ENCODE measurements at places on chromosomes 3 and 15. TPM values are rescaled to one million over a fixed set of nuclear protein-coding genes. Genes with fewer than 3 reads are reported as not detected.

DNA sequence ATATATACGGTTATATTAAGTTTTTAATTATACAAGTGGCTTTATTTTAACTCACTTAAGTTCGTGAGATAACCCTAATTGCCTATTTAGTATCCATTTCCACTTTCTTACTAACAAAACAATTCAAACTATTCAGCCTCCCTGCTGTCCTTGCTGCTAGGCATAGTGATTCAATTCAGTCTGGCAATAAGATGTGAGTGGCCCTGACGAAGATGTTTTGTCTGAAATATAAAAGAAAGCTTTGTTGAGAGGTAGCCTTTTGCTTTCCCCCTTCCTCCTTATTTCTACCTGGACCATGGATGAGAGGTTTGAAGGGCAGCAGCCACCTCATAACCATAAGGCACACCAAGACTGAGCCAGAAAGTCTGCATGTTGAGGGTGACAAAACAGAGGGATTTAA lies 89.3 kb upstream of the TRIM42 start:
- DNase-seq, result no peak

LDHAL6B gene
- total RNA-seq, result not detected

TASOR gene
- 34.5 TPM for total RNA-seq

GRCh38 chr3:66567077-66567476 lies 66.3 kb upstream of the LRIG1 start:
- DNase-seq, result no peak

CCDC39 gene
- total RNA-seq, result not detected

DNA sequence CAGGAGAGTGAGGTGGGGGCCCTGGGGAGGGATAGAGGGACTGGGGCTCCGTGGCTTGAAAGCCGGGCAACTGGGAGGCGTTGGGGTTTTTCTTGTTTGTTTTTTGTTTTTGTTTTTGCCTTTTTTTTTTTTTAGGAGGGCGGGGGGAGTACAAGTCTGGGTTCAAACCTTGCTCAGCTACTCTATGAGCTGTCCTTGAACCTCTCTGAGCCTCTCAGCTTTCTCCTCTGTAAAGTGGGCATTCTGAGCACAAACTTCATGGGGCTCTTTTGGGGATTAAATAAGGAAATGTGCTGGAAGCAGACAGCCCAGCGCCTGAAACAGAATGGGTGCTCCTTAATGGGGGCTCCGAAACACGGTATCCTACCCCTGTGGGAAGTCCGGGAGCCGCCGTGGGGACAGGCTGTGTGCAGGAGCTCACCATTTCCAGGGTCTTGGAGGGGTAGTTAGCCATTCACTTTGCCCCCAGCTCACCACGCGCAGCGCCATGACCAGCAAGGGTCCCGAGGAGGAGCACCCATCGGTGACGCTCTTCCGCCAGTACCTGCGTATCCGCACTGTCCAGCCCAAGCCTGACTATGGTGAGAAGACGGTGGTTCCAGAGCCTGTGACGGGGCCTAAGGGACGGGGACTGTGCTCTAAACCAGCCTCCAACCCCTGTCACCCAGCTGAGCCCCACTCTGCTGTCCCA lies 388 bp downstream of the ACY1 start:
- DNase-seq, result no peak

DNA sequence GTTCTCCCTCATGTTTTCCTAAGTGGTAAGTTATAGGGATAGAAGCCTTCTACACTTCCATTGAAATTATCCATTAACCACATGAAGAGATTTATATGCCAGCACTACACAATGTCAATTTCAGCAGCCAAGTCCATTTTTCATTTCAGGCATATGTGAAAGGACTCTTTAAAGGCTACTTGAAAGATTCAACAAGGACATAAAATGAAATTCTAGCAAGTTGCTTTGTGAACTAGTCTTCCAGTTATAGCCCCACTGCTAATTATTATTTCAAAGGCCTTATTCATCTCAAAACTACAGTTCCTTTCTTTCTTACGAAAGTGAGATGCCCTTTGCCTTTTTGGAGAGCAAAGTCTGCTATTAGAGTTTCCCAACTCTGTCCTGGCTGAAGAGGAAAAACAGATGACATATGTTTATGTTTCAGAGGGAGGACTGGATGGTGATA lies 66.0 kb upstream of the SLC2A2 start:
- DNase-seq, result no peak

LAMB2 gene
- 875 TPM for total RNA-seq

GRCh38 chr15:94263341-94264273 lies 32.2 kb downstream of the MCTP2 start:
- DNase-seq, result no peak

DNA sequence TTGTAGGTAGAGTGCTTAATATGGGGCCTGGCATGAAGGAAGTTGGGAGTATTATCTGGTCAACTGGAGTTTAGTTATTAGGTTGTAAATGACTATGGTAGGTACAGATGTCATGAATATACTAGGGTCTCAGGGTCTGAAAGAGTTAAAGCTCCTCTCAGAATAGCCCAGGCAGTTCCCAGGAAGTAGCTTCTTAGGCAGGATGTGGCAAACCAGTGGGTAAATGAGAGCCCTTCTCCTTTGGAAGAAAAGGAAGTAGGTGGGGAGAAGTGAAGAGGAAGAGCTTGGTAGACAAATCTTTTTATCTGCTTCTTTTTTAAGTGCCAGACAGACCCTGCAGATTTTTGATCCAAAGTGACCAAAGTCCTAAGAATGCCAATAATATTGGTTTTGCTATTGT lies 24.5 kb downstream of the MAP2K1 start:
- peak; percentile 35 for DNase-seq

GRCh38 chr15:52529341-52529924 lies 753 bp upstream of the MYO5A start:
- DNase-seq, result no peak

DNA sequence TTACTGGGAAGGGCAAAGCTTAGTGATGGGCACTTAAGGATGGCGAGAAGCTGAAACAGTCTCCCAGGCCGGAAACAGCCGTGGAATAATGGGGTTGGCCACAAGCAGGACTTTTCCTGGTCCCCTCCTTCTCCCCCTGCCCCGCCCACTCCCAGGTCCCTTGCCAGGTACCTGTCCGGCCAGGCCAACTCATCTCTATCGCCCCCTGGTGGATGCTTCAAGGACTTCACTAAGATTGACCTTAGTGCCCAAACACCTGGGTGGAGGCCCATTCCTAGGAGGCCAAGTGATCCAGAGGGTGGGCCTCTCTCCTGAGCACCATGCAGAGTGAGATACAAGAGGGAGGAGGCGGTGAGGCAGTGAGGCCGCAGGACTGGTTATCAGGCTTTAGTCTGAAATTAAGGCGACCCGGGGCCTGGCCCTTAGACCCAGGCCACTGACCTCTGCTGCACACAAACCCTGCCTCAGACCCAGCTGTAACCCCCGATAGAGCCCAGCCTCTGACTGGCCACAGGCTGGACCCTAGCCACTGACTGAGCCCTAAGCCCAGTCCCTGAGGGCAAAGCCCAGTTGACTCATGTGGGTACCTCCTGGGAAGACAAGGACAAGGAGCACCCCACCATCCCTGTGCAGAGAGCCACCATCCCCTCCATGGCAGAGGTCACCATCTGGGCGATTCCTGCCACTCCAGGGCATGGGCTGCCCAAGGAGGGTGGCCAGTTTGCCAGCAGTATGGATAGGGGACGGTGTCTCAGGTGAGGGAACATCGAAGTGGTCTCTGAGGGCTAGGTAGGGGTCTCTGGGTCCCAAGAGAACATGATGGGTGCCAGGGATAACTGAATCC lies 37.6 kb downstream of the VIPR1 start:
- peak; percentile 72 for DNase-seq

DNA sequence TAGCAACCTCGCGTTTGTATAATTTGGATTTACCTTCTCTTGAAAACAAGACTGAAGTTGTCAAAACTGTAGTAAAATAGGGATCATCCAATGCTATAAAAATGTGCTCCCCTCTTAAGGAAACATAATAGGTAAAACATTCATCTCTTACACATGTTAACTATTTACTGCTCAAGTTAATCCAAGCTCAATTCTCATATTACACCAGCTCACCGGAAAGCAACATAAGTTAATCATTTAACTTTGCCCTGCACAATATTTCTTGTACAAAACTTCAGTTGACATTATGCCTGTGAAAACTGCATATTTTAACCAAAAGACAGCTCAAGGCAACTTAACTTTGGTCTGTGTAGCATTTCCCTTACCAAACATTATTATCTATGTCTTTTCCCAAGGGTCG lies 634.2 kb downstream of the NAALADL2 start:
- DNase-seq, result no peak

DNA sequence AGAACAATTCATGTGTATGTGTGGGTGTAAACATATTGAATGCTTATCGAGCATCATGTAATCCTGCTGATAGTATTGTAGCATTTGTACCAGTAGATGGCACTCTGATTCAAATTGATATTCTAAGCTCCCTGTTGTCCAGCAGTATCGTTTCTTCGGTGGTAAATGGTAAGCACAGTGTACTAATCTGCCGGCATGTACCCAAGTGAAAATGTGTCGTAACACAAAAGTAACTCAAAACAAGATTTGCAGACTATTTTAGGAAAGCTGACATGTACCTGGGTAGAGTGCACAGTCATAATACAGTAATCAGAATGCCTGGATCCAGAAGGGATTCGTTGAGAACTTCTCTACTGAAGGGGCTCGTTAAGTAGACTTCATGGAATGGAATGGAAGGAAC lies 31.7 kb upstream of the MNS1 start:
- DNase-seq, result peak; percentile 88

PEX11A gene
- 11.8 TPM for total RNA-seq

GRCh38 chr15:70164156-70164900 lies 66.6 kb upstream of the TLE3 start:
- no peak for DNase-seq

ISLR gene
- total RNA-seq, result 1.6 TPM

DNA sequence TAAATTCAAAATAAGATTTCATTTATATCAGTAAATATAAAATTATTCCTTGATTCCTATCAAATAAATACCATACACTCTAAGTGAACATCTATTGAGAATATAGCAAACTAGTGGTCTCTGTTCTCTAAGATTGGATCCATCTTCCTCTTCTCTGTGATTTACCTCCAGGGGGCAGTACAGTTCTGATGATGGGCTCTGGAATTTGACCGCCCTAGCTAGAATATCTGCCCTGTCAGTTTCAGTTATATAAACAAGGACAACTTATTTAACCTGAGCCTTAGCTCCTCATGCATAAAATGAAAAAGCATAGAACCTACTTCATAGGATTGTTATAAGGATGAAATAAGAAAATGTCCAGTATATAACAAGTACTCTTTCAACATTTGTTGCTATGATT lies 171.1 kb upstream of the CCDC54 start:
- DNase-seq, result peak; percentile 85

GRCh38 chr3:49654955-49655556 lies 19.1 kb upstream of the APEH start:
- DNase-seq, result no peak

DNA sequence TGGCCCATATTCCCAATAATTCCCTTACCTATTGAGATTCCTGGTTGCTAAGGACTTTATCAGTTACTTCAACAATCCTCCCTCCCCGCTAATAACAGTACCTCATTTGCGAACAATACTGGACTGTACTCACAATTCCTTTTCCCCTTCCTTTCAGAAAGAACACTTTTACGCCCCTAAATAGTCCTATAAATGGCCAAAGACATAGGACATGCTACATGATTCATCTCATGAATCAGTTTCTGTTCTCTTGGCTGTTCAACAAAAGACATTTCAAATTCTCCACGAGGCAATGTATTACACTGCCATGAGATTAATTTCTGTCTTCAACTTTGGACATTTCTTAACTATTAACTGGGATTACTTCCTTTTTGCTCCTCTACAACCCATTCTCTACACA lies 264.4 kb downstream of the TIGIT start:
- no peak for DNase-seq

- no peak for DNase-seq
Measured at GRCh38 chr15:68224108-68224507, 5.4 kb downstream of the CLN6 start.

DNA sequence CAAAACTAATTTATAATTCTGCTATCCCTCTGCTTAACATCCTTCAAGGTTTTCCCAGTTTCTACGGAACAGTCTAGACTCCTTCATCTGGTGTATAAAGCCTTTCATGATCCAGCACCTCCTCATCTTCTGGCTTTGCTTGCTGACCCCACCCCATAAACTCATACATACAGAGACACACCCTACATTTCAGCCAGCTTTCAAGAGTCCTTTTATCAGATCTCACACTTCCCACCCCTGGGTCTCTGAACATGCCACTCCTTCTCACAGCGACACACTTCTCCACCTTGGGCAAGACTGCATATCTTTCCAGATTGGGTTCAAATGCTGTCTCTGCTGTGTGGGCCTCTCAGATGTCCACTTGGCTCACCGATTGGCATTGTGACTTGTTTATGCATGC lies 166.8 kb upstream of the LPP start:
- DNase-seq, result no peak

DNA sequence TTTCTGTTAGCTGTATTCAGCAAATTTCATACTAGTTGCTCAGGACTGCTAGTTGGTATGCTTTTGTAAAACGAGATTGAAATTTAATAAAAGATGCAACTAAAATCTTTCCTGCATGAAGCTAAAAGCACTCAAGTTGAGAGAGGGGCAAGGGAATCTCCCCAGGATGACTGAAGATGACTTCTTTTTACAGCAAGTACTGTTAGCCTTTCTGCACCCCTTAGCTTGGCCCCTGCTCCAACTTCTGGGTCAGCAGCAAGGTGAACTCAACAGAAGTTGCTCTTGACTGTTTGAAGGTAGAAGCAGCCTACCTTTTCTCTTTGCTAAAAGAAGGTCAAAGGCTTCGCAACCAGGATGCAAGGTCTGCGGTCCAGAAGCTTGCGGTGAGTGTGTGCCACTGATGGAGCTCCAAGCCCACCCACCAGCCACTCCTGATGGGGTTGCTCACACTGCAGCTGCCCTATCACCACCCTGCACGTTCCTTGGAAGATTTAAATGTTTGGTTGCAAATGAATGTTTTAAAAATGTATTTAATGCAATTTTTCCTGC lies 32.5 kb downstream of the NME9 start:
- DNase-seq, result no peak

DNA sequence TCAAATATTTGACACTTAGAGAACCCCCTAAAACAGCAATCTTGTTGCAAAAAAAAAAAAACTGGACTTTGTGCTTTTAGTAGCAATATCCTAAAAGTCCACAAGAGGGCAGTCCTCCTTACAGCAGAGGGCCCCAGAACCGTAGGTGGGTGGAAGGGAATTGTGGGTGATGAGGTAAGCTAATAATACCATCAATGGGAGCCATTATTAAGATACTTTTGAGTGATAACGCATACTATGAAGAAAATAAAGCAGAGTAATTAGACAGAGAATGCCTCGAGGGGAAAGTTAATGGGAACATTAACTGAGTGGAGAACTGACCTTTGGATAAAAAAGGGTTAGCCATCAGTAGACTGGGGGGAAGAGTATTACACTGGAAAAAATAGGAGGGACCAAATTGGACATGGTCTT lies 229.9 kb downstream of the THRB start:
- DNase-seq, result peak; percentile 48

- no peak for DNase-seq
Measured at GRCh38 chr15:80898040-80898439, 91.6 kb downstream of the MESD start.

CHMP2B gene
- total RNA-seq, result 20.0 TPM

GRCh38 chr15:53209396-53210042 lies 419.4 kb upstream of the ONECUT1 start:
- no peak for DNase-seq

ACAN gene
- 0.67 TPM for total RNA-seq

- no peak for DNase-seq
Measured at GRCh38 chr3:108838436-108838835, 15.8 kb downstream of the TRAT1 start.

CPLX3 gene
- not detected for total RNA-seq

GRCh38 chr15:77251662-77252061 lies 168.2 kb downstream of the PEAK1 start:
- DNase-seq, result peak; percentile 9
